Stimulated activated CD8-positive, alpha-beta memory T cell treated with anti-CD3 and anti-CD28 coated beads, Interleukin-4, amount 100 ng/mL, for 1 hour (primary cell): ENCODE measurements at places on chromosomes 12 and 14.

DNA sequence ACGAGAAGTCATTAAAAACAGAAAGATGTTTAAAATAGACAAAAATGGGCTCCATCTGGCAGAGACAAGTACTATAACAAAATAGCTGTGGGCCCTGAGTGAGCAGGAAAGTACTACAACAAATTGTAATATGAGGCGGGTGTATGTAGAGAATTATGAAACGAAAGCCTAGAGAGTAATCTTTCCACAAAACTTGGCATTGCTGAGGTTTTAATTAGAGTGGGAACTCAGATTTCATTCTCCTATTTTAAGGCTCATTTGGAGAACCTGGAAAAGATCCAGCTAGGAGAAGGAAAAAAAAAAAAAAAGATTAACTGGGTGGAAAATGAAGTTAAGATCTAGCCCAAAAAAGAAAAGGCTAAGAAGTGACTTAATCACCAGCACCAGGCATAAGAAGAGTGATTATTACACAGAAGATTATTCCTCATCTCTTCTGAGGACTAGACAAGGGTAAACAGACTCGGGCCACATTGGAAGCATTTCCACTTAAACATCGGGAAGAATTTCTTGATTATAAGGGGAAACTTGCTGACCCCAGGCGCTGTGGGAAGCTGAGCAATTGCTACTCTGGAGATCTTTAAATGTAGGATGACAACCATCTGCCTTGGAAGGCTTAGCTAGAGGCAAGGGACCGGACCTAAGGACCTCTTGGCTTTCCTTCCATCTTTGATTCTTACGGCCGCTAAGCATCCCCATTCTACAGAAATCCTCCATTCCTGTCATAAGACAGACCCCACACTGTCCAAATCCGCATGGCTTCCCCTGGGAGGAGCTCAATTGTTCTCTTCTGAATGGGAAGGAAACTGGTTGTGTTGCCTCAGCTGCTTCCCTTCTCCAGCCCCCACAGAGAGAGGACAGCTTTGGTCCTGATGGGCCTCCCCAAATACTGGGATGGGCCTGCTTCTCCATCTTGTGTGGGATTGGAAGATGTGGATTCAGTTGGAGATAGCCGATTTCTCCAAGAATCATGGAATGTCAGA is 40.6 kb downstream of the IGF1 start:
- no peak for DNase-seq

DNA sequence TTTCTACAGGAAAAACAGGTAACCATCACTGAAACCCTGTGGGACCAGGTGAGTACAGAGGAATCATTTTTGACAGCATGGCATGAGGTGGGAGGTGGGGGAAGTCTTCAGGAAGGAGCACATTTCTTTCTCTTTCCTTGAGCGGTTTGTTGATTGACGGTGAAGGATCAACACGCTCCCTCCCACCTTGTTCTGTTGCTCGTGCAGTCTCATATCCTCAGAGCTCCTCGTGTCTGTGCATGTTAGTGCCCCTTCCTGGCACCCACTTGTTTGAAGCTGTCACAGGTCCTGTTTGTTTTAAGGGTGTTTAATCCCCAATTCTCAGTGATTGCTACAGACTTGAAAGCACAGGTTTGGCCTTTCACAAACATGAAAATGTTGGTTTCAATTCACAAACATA is 4.4 kb downstream of the C12orf54 start:
- DNase-seq, result no peak

DNA sequence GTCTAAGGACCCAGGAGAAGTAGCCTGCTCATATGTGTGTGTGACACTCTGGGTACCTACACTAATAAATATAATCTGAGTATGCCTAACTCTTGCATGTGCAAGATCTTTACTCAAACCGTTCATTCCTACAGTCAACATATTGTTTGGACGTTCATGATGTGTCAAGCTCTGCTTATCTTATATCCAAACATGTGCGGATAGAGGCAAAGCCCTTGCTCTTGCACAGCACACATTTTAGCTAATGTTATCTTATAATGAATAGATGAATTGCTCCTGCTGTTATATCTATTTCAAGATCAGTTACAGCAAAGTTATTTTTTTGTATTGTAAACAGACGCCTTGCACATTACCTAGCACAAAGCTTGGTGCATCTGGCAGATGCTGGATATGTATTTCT is 228.4 kb upstream of the FLRT2 start:
- DNase-seq, result no peak

DNA sequence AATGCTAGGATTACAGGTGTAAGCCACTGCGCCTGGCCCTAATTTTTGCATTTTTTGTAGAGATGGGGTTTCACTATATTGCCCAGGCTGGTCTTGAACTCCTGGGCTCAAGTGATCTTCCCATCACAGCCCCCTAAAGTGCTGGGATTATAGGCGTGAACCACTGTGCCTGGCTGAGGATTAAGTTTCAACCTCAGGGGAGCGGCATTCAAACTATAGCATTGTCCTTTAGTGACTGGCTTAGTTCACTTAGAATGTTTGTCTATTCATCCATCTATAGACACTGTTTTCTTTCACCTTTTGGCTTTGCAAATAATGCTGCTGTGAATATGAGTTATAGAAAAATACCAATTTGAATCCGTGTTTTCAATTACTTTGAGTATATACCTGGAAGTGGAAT is 25.2 kb downstream of the PTPN11 start:
- DNase-seq, result no peak

DNA sequence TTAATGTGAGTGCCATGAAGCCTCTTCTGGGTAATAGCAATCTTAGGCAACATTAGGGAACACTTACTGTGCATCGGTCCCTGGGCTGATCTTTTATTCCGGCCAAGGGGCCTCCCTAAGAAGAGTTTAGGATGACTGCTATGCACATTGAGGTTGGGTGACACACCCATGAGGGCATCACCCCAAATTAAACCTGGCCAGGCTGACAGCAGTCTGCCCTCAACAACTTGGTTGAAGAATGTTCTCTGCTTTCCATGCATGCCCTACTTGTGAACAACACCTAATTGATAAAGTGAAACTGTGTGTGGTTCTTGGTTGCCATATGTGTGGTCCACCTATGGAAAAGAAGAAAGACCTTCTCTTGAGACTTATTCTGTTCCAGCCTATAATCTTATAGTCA is 1098.0 kb downstream of the BCL11B start:
- no peak for DNase-seq

DNA sequence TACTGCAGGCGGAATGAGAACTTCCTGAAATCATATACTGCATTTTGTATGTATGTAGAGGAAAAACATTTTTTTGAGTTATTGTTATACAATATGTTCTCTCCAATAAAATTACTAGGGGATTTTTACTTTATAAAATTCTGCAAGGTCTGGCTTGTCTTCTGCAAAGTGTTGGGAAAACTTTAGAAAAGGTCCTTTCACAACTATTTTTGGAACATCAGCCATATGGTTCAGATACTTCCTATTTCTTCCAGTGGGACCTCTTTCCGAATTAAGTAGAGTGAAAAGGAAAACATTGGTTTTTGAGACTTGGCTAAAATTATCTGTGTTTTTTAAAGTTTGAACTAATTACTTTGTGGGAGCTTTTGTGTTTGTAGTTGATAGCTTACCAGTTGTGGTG is 52.7 kb downstream of the DAAM1 start:
- DNase-seq, result no peak

- no peak for DNase-seq
Observed at GRCh38 chr12:13851828-13852227, 129.6 kb downstream of the GRIN2B start.

DNA sequence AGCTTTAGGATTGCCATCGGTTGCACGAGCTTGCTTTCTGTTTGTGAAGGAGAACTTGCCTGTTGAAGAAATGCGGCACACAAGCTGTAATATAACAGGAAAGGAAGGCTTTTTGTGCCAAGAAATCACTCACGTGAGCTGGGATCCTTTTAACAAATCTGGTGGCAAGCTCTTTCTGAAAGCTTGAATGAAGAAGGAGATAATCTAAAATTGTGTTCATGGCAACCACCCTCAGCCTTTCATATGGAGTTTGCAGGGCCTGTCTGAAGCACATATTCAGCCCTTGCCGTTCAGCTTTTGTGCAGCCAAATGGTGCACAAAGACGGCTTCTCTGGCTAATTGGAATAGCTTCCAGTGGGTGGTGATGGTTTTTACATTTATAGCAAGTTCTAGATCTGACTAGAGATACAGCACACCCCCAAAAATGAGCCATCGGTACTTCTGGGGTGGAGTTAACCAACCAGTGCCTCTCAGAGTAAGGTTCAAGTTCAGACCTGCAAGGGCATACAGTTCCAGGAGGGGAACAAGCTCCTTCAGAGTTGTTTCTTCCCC is 107.4 kb downstream of the AEBP2 start:
- DNase-seq, result no peak

GRCh38 chr12:39505554-39505953 is 62.6 kb upstream of the KIF21A start:
- DNase-seq, result no peak

DNA sequence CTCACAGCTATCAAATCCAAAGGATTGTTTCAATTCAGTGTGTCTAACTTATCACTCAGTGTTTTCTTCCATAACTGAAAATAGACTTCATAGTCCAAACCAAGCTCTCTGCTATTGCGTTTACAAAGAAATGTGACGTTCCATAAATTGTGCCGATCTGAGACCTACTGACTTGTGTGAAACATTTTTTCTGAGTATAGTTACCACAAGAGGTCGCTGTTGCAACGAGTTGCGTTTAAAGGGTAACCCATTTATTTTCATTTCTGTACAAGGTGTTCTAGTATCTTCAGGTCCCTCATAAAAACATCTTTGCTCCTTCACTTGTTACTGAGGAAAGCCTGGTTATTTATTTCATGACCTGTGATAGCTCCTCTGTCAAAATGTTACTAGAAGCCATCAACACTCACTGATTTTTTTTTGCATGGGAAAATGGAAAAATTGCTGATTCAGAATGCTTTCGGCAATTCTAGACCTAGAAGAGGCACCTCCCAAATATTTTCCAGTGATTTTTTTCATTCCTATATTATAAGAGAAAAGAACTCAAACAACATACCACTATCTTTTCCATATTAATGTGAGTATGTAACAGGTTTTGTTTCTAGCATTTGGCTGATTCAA is 60.9 kb upstream of the OR4E1 start:
- no peak for DNase-seq

GRCh38 chr14:74491956-74492775 is 939 bp downstream of the NPC2 start:
- no peak for DNase-seq

DNA sequence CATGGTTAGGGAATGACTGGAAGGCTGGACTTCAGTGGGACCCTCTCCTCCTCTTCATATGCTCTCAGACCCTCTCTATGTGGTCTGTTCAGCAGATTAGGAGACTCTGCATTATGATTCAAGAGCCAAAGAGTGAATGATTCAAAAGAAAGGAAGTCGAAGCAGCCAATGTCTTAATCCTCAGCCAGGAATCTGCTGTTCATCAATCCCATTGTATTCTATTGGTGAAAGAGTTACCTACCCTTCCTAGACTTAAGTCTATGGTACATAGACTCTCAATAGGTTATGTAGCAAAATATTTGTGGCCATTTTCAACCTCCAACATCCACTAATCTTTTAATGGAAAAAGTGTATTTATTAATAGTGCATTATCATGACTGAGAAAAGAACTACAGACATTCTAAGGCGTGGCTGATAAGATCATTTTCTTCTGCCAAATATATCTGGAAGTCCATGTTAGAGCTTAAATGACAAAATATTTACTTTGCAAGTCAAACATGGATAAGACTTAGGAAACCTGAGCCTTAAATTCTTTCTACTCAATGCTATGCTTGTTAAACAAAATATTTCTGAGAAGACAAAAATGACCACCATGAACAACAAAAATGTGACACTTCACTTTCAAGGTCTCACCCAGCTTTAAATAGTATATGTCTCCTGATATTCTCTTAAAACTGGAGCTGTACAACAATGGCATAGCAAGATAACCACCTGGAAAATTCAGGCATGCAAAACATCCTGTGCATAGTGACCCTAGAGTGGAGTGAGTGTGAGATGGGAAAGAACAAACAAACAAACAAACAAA is 1100.6 kb downstream of the GALC start:
- DNase-seq, result no peak
